ENCODE measurements at places on chromosomes 12 and 14.

DNA sequence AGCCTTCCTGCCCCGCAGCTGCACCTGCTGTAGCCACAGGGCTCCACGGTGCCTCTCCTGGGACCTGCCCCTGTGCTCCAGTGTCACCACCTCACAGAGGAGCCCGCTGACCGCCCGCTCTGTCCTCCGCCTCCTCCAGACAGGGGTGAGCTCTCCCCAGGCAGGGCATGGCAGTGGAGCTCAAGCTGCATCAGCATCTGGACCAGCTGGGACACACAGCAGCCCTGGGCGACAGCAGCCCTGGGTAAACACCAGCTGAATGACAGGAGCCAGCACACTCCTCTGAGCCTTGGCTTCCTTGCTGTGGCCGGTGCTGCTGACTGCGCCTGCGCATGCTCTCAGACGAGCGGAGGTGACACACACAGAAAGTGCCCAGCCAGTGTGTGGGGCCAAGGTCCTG, 22.0 kb downstream of the CHGA start:
- no peak for DNase-seq

DNA sequence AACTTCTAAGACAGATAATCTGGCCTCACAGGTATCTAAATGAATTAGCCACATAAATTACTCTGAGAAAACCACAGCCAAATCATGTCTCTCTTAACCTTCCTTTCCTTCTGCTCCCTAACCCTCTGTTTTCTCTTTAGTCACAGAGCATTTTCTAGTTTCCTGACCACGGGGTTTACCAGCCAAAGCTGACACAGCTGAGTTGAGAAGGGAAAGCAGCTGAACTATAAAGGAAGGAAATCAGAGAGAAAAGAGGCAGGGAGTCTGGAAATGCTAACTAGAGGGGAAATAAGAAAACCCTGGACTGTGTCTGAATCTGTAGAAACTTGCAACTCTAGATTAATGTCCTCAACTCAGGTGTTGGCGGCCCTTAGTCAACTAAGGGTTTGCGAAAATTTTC, 24.4 kb downstream of the ANKS1B start:
- DNase-seq = no peak

DNA sequence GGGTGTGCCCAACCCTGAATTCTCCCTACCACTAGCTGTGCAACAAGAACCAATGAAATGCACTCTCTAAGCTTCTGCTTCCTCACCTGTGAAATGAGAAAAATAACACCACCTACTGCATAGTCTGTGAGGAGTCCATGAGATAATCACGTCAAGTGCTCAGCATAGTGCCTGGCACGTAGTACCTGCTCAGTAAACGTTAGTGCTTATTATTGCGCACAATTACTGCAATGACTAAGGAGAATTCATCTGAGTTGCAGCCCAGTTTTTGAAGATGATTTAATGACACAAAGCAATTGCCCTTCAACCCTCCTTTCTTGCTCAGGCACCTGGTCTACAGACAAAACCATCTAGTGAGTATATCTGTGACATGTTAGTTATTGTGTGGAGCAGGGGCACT, 8.8 kb downstream of the VDR start:
- DNase-seq = no peak

DNA sequence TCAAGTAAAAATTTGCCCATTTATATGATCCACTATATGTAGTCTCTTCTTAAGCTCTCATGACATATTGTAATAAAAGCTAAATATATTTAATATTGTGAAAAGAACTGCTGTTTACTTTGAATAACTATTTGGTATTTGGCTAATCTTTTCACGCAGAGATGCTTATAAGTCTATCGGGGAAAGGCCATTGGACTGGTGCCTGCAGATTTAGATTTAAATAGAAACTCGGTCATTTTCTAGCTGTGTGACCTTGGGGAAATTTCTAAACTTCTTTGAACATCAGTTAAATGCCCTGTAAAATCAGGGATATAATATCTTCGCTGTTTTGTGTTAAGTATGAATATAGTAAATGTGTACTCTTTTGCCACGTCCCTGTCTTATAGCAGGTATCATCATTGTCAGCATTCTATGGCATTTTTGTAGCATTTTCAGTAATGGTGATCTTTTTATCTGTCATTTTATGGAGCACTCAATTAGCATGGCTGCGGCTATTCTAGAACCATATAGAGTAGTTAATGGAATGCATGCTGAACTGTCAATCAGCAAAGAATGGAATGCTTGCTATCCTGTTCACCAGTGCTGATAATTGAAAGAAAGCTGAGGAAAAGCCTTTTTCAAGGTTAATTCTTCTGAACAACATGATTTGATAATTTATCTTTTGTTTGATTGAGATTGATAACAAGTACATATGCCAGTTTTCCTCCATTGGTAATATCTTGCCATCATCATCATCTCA, 181.2 kb downstream of the TMTC2 start:
- no peak for DNase-seq

DNA sequence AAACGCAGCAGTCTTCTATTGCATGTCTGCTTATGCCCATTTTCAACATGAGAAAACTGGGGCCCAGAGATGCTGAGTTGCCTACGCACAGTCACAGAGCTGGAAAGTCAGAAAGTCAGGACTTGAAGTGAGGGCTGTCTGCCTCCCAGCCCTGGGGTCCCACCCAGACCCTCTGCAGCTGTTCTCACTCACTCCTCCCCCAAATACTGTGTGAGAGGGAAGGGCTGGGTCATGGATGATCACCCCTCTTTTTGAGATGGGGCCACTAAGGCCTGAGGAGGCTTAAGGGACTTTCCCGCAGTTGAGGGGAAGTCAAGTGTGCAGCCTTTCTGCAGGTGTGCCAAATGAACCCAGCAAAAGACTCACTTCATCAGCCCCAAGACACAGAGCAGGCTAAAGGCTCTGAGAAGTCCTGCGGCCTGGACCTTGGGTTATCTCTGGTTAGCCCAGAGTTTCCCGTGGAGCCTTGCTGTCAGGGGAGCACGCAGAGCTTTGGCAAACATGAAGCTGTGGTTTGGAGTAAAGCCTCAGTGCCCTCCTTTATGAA, 18.7 kb downstream of the DTX1 start:
- DNase-seq = no peak

GRCh38 chr14:39217214-39217879, 16.4 kb upstream of the MIA2 start:
- no peak for DNase-seq

- DNase-seq = no peak
Observed at GRCh38 chr12:59938190-59938962, 342.5 kb downstream of the SLC16A7 start.

- no peak for DNase-seq
Observed at GRCh38 chr14:23130871-23131270, 11.8 kb upstream of the CEBPE start.

GRCh38 chr12:120249875-120250795, 15.4 kb downstream of the PXN start:
- no peak for DNase-seq

- DNase-seq = no peak
Observed at GRCh38 chr12:28563286-28563685, 373.0 kb downstream of the CCDC91 start.

DNA sequence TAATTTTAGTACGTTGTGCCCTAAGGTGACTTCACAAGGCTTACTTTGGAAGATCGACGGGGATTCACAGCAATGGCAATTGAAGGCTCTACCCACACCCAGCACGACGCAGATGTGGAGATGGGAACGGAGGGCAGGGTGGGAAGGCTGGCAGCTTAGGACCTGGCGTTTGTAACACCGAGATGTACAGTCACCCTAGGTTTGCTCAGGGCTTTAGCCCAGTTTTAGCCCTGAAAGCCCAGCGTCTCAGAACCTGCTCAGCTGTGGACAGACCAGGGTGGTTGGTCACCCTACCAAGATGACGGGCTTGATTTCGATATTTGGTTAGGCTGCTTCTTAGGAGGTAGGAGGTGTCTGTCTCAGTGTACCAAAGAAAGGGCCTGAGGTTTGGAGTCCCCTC, 100.5 kb upstream of the MED13L start:
- DNase-seq = no peak

- no peak for DNase-seq
Observed at GRCh38 chr14:93464271-93464670, 33.5 kb downstream of the UNC79 start.

- no peak for DNase-seq
Observed at GRCh38 chr14:70827752-70828151, 18.4 kb upstream of the MAP3K9 start.

DNA sequence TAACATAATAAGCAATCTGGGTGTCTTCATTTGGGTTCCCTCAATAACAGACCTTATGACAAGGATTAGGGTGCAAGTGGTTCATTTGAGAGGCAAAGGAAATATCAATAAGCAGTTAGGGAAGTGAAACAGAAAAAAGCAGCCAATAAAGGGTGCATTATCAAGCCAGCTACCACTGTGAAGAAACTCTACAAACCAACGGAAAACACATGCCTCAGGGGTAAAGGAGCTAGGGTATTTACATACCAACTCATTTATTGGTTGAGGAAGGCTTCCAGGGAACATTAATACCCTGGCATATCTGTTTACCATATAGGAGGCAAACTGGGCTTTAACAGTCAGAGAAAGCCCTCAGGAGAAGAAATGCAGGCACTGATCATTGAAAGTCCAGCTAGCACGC, 22.7 kb upstream of the IFNG-AS1 start:
- DNase-seq = no peak

- no peak for DNase-seq
Observed at GRCh38 chr12:111158992-111159391, 209.9 kb downstream of the PHETA1 start.

DNA sequence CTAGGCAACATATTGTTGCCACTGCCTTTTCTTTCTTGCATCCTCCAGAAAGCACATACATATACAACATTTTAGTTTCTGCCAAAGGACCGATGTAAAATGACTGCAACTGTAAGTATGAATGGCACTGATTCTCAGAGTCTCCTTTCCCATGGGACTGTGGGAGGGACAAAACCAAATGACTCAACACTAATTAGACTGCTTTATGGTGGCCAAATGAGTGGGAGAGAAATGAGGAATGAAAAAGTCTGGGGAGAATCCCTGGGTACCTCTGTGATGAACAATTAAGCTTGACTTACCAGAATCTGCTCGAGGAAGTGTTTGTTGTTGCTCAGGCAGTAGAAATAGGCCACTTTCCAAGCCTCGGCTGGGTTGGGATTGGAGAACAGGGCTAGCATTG, 10.1 kb downstream of the ZFYVE26 start:
- no peak for DNase-seq

- peak; percentile 26 for DNase-seq
Observed at GRCh38 chr12:57460468-57460784, 841 bp downstream of the GLI1 start.

GRCh38 chr12:111063295-111064026, 143.1 kb upstream of the MYL2 start:
- no peak for DNase-seq

GRCh38 chr12:15344561-15344960, 22.3 kb downstream of the PTPRO start:
- no peak for DNase-seq

- peak; percentile 96 for DNase-seq
Observed at GRCh38 chr14:55094292-55095157, 34.5 kb upstream of the LGALS3 start.

DNA sequence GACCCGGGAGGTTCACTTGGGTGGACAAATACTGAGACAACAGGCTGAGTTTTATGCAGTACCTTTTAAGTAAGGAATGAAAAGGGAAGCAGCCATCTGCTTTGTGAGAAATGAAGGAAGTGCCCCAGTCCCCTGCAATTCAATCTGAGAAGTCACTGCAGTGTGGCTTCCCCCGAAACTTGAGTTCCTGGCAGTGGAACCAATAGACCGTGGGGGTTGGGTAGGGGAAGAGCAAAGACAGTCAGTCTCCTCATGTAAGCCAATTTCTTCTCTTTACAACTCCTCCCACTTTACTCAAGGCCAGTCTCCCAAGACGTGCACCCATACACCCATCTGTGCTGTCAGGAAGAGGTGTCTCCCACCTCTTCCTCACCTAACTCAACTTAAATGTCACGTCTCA, 206.5 kb downstream of the BCAT1 start:
- no peak for DNase-seq

DNA sequence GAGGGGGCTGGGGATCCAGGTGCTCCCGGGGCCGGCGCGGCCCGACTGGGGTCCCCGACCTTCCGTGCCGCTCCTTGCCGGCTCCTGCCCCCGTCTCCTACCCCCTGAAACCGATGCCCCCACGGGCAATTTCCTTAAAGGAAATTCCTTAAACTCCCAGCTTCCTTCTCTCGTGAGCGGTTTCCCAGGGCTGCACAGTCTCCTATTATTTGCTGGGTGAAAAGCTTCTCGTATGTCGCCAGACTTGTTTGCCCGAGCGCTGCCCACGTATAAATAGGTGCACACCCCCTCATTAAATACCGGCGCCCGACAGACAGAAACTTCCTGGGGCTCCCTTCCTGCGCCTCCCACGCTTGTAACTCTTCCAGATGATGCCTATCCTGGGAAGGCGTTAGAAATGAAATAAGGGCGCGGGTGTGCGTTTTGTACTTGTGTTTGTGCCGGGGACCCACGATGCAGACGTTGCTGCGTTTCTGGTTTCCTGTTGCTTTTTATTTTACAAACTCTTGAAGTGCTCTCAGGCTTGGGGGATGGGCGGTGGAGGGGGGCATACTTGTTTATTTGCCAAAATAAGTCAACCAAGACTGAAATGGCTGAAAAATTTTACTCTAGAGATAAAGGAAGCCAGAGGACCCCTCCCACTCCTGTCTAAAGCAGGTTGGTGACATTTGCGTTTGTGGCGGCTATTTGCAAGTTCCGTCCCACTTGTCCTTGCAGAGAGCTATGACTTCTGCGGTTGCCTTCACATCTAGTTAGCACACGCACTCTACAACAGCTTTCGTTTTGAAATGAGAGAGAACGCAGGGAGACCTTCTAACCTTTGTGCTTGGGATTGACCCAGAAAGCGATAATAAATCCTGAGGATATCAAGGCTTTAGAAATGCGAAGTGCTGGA, 1.0 kb downstream of the HIP1R start:
- DNase-seq = peak; percentile 75

DNA sequence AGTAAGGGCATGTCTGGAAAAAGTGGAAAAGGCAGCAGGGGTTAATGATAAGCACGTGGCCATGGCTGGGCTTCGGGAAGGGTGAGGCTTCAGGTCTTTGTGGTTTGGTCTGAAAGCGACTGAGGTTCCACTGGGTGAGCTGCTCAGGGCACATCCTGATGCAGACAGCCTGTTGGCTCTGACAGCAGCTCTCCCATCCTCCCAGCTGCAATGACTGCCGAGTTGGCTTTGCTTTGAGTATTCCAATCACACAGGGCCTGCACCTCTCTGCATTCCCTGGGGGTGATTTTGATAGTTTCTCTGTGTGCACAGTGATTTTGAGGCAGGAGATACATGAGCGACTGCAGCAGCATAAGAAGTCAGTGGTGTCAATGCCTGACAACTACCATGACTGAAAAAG, 390.7 kb downstream of the APAF1 start:
- DNase-seq = no peak

Data from NCI-H1417 (cell line).